Left hindlimb (tissue), 1 donor: ENCODE measurements at places on chromosomes 2 and 18.

GRCh38 chr18:69397096-69397495 lies 3.6 kb upstream of the DOK6 start:
- DNase-seq, result no peak

- no peak for DNase-seq
Measured at GRCh38 chr2:50646226-50646625, 385.7 kb downstream of the NRXN1 start.

- no peak for DNase-seq
Measured at GRCh38 chr2:68561372-68561771, 82.0 kb upstream of the PROKR1 start.

GRCh38 chr2:118227698-118228508 lies 139.6 kb downstream of the INSIG2 start:
- DNase-seq, result no peak

- DNase-seq, result no peak
Measured at GRCh38 chr18:74050807-74051206, 96.8 kb downstream of the FBXO15 start.

DNA sequence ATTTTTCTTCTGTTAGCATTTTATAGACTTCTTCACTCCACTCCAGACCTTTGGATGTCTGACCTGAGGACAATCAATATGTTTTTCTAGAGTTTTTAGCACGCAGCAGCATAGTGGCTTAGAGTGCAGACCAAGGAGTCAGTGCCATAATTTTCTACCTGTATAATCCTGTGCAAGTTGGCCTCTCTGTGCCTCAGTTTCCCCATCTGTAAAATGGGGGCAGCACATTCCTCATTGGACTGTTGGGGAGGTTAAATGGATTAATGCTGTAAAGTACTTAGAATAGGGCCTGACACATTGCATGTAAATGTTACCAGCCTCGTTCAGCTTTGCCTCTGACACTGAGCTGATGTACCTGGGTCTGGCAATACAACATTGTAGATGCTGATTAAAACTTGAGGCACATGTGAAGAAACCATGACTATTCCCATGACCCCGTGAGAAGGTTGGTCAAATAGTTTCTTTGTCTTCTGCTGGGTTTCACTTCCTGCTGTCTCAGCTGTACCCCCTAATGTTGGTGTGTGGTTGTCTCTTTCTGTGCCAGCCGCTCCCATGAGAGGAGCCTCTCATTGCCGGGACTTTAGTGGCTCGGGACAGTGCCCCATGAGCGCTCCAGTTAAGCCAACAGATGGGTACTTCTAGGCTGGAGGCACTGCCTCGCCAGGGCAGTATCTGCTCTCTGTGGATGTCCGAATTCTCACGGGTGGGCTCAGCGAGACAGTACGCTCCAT lies 125.3 kb downstream of the SH3RF3 start:
- DNase-seq, result no peak

GRCh38 chr2:235230821-235231601 lies 262.8 kb upstream of the AGAP1 start:
- DNase-seq, result no peak

- no peak for DNase-seq
Measured at GRCh38 chr2:117960231-117960630, 53.6 kb downstream of the CCDC93 start.

GRCh38 chr2:147531269-147531668 lies 313.6 kb upstream of the ACVR2A start:
- DNase-seq, result no peak

- DNase-seq, result no peak
Measured at GRCh38 chr2:236882074-236882473, 203.6 kb upstream of the COPS8 start.
